Activated CD4-positive, CD25-positive, alpha-beta regulatory T cell treated with anti-CD3 and anti-CD28 coated beads, Interleukin-2, amount 50 U/mL, for 24 hours (primary cell): ENCODE measurements at places on chromosomes 11 and 22.
A peak's percentile ranks its signal among the peaks of the same experiment; 100 is the strongest.

DNA sequence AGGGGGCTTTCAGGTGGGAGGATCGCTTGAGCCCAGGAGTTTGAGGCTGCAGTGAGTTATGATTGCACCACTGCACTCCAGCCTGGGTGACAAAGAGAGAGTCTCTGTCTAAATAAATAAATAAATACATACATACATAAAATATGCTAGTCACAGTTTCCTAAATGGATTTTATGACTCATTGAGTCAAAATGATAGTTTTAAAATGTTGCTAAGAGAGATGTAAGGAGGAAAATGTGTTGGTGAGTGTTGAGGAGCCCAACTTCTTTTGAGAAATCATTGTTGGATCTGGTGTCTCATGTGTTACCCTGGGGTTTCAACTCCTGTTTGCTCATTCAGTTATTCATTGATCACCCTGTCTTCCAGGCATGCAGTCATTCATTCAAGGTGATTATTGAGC, 21.0 kb downstream of the PARVB start:
- ATAC-seq = no peak

DNA sequence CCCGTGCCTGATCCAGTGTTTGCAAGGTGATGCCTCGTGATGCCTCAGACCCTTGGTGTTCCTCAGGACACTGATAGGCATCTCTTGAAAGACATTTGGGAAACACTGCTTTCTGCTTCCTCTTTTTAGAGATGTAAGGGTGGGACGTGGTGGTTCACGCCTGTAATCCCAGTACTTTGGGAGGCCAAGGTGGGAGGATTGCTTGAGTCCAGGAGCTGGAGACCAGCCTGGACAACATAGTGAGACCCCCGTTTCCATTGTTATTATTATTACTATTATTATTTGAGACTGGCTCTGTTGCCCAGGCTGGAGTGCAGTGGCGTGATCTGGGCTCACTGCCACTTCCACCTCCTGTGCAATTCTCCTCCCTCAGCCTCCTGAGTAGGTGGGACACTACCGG, 6.5 kb upstream of the SOX10 start:
- no peak for ATAC-seq

DNA sequence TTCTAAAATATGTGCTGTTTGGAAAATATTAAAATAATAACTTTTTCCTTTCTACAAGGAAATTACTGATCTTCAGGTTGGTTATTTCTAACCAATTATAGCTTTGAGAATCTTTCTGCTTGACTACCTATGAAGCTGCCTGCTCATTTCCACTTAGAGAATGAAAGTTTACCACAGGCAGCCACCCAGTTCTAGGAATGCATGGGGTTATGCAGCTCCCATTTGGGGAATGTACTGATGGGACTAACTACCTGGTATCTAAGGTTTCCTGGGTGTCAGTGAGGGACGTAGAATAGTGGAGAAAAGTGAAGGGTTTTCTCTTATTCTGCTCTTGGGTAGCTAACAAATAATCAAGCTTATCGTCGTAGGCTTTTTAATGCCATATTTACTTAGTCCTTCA, 73.4 kb downstream of the DEUP1 start:
- no peak for ATAC-seq

- ATAC-seq = no peak
These were observed 82.9 kb upstream of the ARHGAP20 start for GRCh38 chr11:110795112-110795624.

- ATAC-seq = no peak
These were observed 156.9 kb upstream of the TBCEL start for GRCh38 chr11:120867024-120867423.

GRCh38 chr11:45411228-45411946, 125.2 kb upstream of the SYT13 start:
- no peak for ATAC-seq

- ATAC-seq = no peak
These were observed 392.0 kb upstream of the KIRREL3 start for GRCh38 chr11:127392575-127392974.

DNA sequence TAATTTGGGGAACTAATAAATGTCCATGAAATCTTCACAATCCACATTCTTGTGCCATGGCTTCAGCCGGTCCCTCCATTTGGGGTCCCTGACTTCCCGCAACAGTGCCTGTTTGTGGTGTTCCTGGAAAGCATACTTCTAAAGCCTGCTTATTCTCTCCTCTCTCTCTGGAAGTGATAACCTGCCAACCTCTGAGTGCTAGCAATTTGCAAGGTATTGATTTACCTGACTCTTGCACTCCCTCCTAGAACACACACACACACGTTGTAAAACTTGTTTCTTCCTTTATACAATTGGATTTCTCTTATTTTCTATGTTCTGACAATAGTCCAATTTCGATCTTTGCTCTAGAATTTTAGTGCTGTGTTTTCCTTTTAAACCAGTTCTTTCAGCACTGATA, 58.5 kb downstream of the NXPE2 start:
- ATAC-seq = no peak

DNA sequence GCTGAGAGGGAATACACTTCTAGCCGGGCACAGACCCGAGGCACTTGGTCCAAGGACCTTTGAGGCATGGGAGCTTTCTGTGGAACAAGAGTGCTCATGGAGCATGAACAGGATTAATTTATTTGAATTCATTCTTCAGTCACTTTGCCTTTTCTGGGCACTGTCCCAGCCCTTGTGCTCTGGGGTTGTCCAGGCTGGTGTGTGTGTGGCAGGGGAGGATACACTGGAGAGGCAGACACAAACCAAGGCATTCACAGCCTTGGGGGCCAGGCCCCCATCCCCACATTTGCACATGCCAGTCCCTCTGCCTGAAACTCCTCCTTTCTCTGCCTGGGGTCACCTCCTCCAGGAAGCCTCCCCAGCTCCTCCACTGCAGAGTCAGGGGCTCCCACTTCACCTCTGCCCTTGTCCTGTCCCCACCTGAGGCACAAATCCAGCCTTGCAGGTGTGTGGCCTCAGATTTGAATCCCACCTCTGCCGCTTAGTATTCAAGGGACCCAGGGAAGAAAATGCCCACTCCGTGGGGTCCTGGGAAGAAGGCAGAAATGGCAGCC, 55.5 kb downstream of the MYO7A start:
- no peak for ATAC-seq

DNA sequence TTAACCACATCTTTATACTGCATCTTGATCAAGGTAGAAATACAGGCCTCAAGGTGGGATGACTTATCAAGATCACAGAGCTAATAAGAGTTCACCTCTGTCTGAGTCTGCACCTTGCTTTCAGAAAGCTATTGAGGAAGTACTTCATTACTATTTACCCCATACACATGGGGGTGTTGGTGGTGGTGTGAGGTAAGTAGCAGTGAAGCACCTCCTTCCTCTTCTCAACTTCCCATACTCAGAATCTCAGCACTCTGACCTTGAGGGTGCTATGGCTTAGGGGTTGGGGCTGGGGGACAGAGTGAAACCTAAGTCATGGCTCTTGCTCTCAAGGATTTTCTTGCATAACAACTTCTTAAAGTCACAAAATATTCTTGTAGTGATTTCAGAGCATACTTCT, 56.9 kb downstream of the ME3 start:
- no peak for ATAC-seq

- ATAC-seq = peak; percentile 15
These were observed 19.5 kb upstream of the WNT7B start for GRCh38 chr22:45996241-45997076.

- ATAC-seq = peak; percentile 89
These were observed 1.3 kb downstream of the DENND5A start for GRCh38 chr11:9263840-9264315.

DNA sequence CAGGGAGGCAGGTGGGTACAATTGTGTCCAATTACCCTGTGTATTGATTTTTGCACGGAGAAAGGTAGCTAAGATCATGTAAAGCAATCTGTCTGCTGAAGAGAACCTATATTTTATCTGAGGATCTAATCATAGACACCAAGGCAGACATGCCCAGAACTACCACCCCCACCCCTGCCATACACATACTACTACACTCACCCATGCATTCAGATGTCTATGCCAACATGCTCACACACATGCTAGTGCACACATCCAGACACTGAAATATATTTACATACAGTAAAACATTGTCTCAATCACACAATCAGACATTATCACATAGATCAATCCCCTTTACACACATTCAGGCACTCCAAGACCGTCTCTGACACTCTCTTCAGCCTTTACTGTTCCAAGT, 1.8 kb downstream of the SCN3B start:
- ATAC-seq = no peak
